ENCODE measurements at places on chromosomes 6 and 20.

- no peak for DNase-seq
These were observed 2.2 kb upstream of the PTPRA start for GRCh38 chr20:2871111-2871465.

DNA sequence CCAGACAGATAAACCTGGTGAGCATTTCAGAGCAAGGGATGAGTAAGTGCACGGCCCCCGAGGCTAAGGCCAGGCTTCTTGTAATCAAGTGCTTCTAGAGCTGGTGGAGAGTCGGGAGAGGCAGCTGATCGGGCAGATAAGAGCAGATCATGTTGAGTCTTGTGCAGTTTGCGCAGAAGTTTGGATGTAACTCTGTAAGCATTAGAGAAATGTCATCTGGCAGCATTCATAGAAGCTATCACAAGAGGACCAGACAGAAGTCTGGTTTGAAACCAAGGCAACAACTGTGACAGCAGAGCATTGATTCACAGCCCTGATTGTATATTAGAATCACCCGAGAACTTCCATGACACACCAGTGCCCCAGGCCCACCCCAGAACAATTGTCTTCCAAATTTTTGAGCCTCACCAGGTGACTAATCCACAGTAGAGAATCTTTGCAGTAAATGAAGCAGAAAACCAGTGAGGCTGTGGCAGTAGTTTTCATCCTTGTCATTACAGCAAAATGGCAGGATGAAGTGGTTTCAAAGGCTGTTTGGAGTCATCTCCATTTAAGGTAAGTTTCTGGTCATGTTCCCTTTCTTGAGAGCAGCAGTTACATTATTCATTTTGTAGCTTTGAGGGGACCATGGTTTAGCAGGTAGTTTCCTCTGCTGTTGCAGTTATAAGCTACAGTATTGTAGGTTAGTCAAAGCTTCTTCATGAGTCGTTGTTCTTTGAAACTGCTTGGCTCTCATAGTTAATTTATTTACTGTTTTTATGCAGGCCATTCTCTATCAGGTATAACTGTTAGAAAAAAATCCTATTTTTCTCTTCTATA lies 84.1 kb downstream of the RNF217 start:
- DNase-seq, result no peak

- no peak for DNase-seq
These were observed 130.8 kb downstream of the JPH2 start for GRCh38 chr20:44056010-44056698.

GRCh38 chr20:6818033-6818808 lies 50.7 kb downstream of the BMP2 start:
- DNase-seq, result no peak

GRCh38 chr6:46787871-46788540 lies 5.2 kb upstream of the MEP1A start:
- DNase-seq, result no peak

Measured in activated CD4-positive, alpha-beta T cell treated with anti-CD3 and anti-CD28 coated beads, Interleukin-2, amount 50 U/mL, for 24 hours (primary cell).